GM19239 (cell line): ENCODE measurements at places on chromosomes 16 and 17.

DNA sequence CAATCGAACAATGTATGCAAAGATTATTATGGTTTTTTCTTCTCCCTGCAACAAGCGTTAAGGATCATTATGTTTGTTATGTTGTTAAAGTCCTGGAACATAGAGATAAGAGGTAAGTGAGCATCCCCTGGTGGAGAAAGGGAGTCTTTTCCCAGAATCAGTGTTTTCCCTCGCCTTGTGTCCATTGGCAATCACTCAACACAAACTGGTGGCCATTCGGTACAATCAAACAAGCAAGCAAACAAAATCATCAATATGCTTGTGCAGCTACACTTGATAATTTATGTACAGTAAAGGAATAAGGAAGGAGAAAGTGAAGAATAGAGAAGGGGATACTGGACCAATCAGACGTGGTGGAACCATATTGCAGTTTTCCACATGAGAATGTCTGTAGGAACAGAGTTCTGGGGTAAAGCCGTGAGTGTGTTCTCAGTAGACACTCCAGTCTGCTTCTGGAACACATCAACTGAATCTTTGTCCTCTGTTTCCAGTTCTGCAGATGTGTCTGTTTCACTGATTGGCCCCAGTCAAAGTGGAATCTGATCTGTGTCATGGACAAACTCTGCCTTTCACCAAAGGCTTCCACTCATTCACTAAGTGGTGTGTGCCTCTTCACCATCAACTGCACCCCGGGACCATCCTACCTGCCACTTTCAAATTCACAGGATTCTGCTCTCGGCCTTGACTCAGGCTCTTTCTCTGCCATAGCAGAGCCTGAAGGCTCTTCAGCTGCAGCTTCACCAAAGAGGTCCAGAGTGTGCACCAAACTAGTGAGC lies 169.5 kb downstream of the AHSP start:
- DNase-seq: no peak

- DNase-seq: no peak
These were observed 414 bp downstream of the NARF start for GRCh38 chr17:82458885-82459424.

DNA sequence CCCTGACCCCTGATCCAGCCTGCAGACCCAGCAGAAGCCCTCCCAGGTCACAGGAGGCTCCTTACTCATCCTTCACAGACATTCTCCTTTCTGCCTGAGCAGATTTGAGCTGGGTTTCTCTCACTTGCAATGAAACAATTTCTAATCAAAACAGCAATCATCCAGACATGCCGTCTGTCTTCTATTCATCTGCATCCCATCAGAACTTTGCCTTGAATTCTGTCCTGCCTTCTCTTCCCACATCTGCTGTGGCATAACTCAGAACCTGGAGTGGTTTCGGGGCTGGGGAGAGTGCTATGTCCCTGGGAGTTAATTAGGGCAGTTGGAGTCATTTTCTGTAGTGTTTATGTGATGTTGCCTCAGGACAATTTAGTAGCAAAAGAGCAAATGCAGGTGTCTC lies 278.6 kb downstream of the CBLN1 start:
- no peak for DNase-seq

DNA sequence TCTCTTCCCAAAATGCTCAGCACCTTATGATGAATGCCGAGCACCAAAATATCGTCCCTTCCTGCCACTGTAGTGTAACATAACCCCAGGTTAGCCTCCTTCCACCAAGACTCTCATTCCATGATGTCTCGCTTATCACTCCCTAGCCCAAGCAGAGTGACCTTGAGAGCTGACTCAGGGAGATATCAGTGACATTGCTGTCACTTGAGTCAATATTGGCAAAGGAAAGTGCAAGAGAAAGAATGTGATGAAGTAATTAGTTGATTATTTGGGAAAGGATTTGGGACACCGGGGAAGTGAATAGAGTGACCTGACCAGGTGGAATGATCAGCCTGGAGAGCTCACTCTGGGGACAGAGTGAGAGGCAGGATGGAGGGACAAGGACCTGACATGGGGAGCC lies 2.6 kb upstream of the ANKFN1 start:
- no peak for DNase-seq

DNA sequence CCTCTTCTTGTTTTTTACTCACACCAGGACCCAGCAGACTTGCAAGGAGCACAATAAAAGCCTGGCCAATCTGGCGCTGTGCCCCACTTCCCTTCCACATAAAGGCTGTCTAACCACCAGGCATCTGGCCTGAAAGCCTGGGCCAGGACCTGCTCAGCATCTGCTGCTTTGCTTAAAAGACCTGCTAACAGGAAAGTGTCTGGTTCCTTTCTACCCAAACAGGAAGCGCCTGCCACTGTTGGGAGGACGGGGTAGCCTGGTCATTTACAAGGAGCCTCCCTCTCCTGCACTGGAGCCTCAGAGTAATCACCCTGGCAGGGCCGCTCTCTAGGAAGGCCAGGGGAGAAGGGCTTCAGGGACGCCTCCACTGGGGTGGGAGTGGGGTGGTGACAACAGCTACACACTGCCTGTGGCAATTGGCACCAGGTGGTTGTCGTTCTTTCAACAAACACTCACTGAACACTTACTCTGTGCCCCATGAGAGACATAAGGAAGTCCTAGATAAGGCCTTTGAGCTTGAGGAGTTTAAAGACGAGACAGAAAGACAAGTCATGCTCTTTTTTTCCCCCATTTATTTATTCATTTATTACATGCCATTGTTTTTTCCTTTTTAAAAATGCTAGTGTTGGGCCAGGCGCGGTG lies 6.3 kb upstream of the MMP28 start:
- DNase-seq: no peak

DNA sequence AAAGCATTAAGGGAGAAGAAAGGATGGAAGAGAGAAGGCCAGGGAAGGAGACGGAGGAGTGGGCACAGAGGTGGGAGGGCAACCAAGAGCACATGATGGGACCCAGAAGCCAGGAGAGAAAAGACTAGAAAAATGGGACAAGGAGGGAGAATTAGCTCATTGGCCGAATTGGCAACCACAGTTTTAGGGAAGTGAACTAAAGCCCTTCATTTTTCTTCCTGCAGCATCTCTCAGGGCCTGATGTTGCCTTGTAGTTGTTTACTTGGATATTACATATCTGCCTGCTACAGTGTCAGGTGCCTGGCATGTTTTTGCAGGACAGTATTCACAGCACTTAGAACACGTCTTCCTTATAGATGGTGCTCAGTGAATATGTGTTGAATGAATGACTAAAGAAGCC lies 19.0 kb downstream of the EMP2 start:
- no peak for DNase-seq

- DNase-seq: no peak
These were observed 24.7 kb upstream of the CIITA start for GRCh38 chr16:10852286-10852685.

- DNase-seq: no peak
These were observed 32.1 kb downstream of the CCDC40 start for GRCh38 chr17:80068301-80069222.

DNA sequence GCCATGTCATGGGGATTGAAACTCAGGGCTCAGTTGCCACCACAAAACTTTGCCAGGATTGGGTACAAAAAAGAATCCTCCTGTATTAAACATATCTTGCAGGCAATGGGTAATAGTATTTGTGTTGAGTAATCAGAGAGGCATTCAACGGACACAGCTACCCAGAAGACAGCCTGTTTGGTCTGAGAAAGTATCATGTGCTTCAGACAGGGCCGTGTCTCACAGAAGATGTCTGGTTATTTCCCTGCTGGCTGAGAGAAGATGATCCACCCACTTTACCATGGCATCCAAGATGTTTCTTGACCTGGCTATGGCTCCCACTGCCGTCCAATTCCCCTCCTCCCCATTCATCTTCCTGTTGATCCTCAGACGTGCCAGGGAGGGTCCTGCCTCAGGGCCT lies 304.3 kb upstream of the XYLT1 start:
- DNase-seq: no peak
